ENCODE measurements at places on chromosomes 12 and 14. TPM values are rescaled to one million over a fixed set of nuclear protein-coding genes. Genes with fewer than 3 reads are reported as not detected.

Gene PTHLH
- total RNA-seq, result not detected

Gene CEP128
- 29.8 TPM for total RNA-seq

Gene KLRF1
- not detected for total RNA-seq

Gene C12orf42
- 0.36 TPM for total RNA-seq

Gene INF2
- total RNA-seq, result 4.2 TPM

Gene CNIH1
- total RNA-seq, result 40.2 TPM

Gene TSPAN11
- total RNA-seq, result 17.3 TPM

Gene SMIM41
- total RNA-seq, result 0.18 TPM

Gene IQSEC3
- 7.7 TPM for total RNA-seq

Gene RPS6KA5
- 10.6 TPM for total RNA-seq

Gene CCNT1
- total RNA-seq, result 35.2 TPM

Gene SDSL
- total RNA-seq, result 1.7 TPM

Gene RPGRIP1
- 6.0 TPM for total RNA-seq

Gene VRTN
- not detected for total RNA-seq

Gene GPR137C
- 41.9 TPM for total RNA-seq

Gene KRT2
- total RNA-seq, result 0.18 TPM

Gene CLEC2A
- total RNA-seq, result not detected

Gene C3AR1
- total RNA-seq, result 1.8 TPM

Gene NAV3
- 132 TPM for total RNA-seq

Gene IFI27L1
- total RNA-seq, result 16.6 TPM

Gene SOAT2
- 0.27 TPM for total RNA-seq

Gene SAMD4A
- 15.7 TPM for total RNA-seq

Gene CLEC4A
- 0.27 TPM for total RNA-seq

Gene DNAI7
- 5.2 TPM for total RNA-seq

Gene ANO2
- total RNA-seq, result 17.1 TPM

Gene DLK1
- 0.54 TPM for total RNA-seq

Gene ACSM4
- total RNA-seq, result not detected

Gene CDCA4
- total RNA-seq, result 15.6 TPM

Gene ATN1
- total RNA-seq, result 16.2 TPM

Gene SERPINA5
- 0.36 TPM for total RNA-seq

Gene CHD8
- 81.8 TPM for total RNA-seq

Gene OVCH1
- 1.6 TPM for total RNA-seq

Gene CCDC38
- not detected for total RNA-seq

Gene ENO2
- 95.4 TPM for total RNA-seq

Gene SERPINA6
- not detected for total RNA-seq

Gene TPH2
- total RNA-seq, result 1.00 TPM

Gene KRT77
- total RNA-seq, result 0.09 TPM

Gene HSPB8
- 1.3 TPM for total RNA-seq

Gene CDK17
- total RNA-seq, result 121 TPM

Gene LRRC10
- not detected for total RNA-seq

Gene RESF1
- total RNA-seq, result 60.7 TPM

Gene NTN4
- total RNA-seq, result 10.9 TPM

Gene LBHD2
- not detected for total RNA-seq

Gene FAM181A
- 2.4 TPM for total RNA-seq

Gene MIPOL1
- 31.0 TPM for total RNA-seq

Gene TULP3
- total RNA-seq, result 14.6 TPM

Gene AQP2
- not detected for total RNA-seq

Gene PPP1R1A
- 12.8 TPM for total RNA-seq

Gene NKX2-1
- not detected for total RNA-seq

Gene TTLL5
- 80.8 TPM for total RNA-seq

Gene KRT75
- not detected for total RNA-seq

Gene APOF
- total RNA-seq, result not detected

Gene HOXC12
- not detected for total RNA-seq

Gene ENDOU
- total RNA-seq, result not detected
